Fibroblast of villous mesenchyme (primary cell): ENCODE measurements at places on chromosomes 2 and 18. TPM values are rescaled to one million over a fixed set of nuclear protein-coding genes. Genes with fewer than 3 reads are reported as not detected.

Gene STAT4
- total RNA-seq: 1.3 and 2.6 TPM in 2 replicates

Gene GAL3ST2
- total RNA-seq: under 0.01 and 0.43 TPM in 2 replicates

Gene SULT1C2
- not detected in 2 replicates for total RNA-seq

Gene UGT1A4
- not detected in 2 replicates for total RNA-seq

Gene TRABD2A
- total RNA-seq: 1.3 and 1.7 TPM in 2 replicates

Gene IL1A
- total RNA-seq: 0.32 and 0.43 TPM in 2 replicates

DNA sequence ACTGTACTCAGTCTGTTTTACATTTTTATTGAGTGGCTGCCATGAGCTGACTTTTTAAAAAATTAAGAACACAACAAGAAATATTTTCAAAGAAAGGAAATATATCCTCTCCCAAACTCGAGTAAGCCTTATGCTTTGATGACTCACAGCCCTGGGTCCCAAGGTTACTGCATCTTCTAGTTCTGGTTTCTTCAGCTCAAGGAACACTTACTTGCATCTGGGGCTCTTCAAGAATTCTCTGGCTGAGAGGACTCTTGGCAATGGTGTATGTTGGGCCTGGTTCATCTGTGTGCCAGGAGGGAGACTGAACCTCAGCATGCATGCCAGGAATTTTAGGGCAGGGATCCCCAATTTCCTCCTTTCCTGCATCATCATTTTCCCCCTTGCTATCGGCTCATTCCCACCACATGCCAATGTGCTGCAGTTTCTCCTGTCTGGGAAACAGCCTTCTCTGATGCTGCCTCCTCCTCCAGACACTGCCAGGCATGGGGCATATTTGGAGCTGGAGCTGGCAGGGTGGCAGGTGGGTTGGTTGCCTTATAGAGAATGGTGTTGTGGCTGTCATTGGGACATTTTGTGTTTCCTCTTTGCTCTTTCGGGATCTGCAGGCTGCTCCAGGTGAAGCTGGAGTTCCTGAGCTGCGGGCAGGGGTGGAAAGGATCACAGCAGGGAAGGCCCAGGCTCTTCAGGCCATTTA, 192.2 kb upstream of the HS6ST1 start:
- DNase-seq: peak; percentile 25

- DNase-seq: peak; percentile 66
Measured at GRCh38 chr2:235749121-235749770, 255.4 kb downstream of the AGAP1 start.

DNA sequence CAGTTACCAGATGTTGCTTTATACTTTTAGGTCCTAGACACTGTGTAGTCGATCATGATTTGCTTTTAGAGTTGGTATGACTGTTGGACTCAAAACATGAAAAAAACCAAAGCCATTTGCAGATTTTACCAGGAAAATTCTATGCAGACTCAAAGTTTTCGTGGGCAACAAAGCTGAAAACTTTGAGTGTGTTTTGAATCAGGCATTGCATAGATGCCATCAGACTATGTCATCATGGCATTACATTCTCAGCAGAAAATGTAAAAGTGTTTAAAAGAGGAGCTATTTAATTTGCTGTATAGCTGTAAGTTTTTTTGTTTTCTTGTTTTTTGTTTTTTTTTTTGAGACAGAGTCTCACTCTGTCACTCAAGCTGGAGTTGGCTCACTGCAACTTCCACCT, 43.5 kb upstream of the ELAC1 start:
- no peak for DNase-seq

DNA sequence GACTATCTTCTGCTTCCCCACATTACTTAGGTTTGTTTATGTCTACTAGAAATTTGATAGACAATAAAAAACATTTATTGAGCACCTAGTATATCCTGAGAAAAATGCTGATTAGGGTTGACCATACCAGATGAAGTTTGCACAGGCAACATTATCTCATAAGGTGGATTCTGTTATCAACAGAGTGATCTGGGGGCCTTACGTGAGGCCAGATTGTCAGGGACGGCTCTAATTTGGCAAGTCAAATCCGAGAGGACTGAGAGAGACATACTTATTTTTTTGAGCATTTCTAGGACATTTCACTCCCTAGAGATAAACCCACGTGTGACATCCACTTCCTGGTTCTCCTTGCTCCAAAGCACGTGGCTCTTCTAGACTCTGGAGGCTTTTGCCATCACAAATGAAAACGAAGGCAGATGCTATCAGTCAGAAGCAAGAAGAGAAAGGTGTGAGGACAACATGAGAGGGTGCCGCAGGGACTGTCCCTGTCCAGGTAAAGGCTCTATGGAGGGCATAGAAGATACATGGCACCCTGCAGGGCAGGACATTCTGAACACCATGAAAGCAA, 168.0 kb upstream of the REV1 start:
- no peak for DNase-seq
